ENCODE measurements at places on chromosomes 5 and 9.

- peak; percentile 45 for DNase-seq
Measured at GRCh38 chr5:62465985-62466925, 53.7 kb downstream of the IPO11 start.

DNA sequence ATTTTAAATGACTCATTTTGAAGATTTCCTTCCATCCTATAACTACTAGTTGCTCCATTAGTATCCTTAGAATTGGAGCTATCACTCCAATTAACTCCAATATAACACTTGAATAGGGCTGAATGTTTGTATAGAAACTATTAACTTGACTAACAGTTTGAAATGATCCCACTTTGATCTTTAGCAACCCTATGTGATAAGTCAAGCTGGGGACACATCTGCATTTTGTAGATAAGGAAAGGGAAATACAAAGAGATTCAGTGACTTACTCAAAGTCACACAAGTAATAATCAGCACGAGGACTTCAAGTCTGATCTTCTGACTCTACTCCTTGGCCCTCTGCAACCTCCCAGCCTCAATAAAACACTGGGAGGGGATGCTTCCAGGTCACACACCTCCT is 101.1 kb downstream of the TMEM215 start:
- no peak for DNase-seq

DNA sequence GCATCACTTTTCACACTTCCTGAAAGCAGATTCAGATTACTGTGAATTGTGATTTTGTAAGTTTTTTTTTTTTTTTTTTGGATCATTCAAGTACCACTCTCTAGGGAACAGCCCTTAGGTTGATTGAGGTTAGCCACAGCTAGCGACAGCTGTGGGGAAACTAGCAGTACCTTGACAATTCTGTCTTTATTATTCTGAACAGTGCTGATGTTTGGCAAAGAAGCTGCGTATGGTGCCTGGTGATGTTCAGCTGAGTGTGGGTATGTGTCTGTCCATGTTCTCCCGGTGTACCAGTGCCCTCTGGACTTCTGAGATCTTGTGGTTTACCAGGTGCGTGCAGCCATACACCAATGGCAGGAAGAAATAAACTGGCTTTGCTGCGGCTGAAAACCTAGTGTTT is 117.3 kb upstream of the PLPPR1 start:
- DNase-seq, result no peak

DNA sequence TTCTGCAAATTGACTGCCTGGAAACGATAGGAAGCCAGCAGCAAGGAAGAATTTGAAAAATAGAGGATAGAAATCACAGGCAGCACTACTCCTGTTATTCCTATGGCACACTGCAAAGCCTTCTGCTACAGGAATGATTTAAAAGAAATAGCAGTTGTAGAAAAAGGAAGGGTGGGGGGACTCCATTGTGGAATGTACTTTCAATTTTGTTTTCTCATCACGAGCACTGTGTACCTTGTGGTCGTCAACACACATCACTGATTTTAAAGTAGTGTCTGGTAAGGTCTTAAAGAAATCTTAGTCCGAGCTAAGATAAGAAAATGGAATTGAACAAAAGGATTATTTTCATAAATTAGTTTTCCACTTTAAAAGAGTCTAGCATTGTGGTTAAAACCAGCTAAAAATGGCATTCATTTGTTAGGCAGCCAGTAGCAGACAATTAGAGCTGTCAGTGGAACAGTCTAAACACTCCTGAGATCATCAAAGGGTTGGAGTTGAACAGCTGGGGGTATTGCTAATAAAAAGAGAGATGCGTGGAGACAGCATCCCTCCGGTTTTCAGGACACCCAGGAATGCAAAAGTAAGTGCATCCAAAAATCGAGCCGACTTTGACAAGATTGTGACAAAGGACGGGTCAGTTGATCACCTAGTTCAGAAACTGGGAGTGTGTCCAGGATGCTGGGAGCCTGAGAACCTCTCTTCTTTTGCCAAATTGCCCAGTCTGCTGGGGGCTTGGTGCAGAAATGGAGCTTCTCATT is 97.8 kb upstream of the WWC1 start:
- no peak for DNase-seq

DNA sequence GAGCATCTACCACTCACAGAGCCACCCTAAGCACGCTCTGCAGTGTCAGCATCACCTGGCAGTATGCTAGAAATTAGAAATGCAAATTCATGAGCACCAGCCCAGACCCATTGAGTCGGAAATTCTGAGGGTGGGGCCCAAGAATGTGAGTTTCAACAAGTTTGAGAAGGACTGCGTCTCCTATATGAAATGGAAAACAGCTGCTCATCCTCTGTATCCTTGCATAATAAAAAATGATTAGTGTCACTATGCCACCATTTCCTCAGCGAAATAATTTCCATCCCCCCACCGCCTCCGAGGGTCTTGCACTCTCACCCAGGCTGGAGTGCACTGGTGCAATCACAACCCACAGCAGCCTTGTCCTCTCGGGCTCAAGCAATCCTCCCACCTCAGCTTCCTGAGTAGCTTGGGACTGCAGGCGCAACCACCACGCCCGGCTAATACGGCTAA is 1.3 kb upstream of the IQGAP2 start:
- DNase-seq, result no peak

DNA sequence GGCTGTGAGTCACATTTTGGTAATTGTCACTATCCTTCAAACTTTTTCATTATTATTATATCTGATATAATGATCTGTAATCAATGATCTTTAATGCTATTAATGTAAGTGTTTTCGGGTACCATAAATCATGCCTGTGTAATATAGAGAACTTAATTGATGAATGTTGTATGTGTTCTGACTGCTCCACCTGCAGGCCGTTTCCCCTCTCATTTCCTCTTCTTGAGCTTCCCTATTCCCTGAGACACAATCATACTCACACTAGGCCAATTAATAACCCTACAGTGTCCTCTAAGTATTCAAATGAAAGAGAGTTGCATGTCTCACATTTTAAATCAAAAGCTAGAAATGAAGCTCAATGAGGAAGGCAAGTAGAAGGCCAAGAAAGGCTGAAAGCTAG is 420.9 kb upstream of the SGCD start:
- DNase-seq, result no peak

GRCh38 chr5:50420343-50420935 is 20.6 kb downstream of the EMB start:
- DNase-seq, result no peak

GRCh38 chr5:126053630-126054029 is 369.6 kb upstream of the GRAMD2B start:
- no peak for DNase-seq

DNA sequence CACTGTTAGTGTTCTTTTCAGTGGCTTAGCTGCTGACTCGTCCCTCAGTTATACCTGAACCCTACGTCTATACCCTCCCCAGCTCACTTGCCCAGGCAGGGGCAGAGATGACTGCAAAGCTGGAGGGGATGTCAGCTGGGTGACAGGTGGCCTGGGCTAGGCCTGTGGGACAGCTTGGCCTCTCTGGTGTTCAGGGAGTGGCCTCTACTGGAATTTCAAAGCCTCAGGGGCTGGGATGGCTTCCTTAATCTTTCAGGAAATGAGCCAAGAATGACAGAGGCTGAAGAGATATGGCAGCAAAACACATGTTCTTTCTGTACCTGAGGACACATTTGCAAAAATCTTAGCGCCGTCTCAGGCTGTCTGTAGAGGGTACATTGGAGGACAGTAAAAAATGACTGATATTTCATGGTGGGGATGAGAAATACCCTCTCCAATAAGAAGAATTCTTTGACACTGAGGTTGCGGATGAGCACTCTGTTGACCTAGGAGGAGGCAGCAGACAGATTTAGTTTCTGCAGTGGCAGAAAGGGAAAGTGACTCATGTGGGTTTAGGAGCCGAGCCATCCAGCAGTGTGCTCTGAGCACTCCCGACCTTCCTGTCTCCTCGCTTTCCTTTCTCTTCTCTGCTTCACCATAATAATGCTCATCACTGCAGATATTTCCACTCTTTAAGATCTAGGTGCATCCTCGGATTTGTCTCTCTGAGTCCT is 54.4 kb downstream of the ENTREP1 start:
- DNase-seq, result peak; percentile 40

DNA sequence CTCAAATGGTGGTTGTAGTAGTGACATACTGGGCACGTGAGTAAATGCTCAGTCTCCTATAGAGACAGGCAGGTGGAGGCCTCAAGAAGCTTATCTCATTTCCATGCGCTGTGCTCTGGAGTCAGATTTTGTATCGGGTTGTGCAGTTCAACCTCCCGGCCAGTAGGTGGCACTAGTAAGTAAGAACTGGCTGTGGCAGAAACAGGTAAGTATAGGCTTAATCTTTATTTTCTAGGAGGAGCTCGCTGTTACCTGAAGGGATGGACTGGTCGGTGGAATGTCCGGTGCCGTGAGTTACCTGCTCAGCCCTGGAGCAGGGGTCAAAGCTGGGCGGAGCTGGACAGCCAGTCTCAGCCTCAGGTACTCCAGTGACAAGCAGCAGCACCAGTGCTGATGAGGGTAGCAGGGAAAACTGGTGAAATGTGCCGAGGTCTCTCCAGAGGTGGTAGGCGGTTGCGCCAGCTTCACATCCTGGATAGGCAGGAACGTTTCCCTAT is 880.1 kb upstream of the SEMA6A start:
- DNase-seq, result peak; percentile 7

- no peak for DNase-seq
Measured at GRCh38 chr9:79952401-79952800, 380.6 kb downstream of the TLE4 start.

DNA sequence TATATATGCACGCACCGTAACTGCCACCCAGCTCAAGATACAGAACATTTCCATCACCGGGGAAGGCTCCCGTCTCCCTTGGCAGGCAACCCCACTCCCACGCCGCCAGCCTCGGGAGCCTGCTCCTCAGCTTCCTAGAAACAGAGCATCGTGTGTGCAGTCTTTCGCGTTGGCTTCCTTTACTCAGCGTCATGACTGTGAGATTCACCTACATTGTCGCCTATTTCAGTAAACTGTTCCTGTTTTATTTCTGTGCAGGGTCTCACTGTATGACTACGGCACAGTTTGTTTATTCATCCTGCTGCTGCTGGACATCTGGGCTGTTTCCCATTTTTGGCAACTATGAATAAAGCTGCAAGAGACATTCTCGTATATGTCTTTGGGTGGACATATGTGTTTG is 90.7 kb downstream of the STK10 start:
- DNase-seq, result peak; percentile 69

DNA sequence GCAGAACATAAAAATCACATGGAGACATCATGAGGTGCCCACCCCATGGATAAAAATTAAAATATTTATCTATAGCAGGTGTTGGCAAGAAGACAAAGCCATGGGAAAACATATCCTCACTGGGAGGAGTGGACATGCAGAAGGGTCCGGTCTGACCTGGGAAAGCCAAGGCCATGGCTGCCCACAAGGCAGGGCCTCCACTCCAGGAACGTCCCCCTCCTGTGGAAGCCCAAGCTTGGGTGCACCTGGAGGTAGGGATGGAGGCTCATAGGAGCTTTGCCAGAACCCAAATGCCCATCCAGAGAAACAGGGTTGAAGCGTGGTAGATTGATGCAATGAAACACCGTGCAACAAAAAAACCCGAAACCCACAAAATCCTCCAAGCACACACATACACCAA is 81.4 kb upstream of the COL5A1 start:
- DNase-seq, result no peak

- DNase-seq, result no peak
Measured at GRCh38 chr9:7055171-7055903, 297.6 kb downstream of the KDM4C start.

- peak; percentile 76 for DNase-seq
Measured at GRCh38 chr9:129962889-129963703, 79.9 kb downstream of the FNBP1 start.

- peak; percentile 46 for DNase-seq
Measured at GRCh38 chr5:145830594-145830993, 4.5 kb downstream of the PRELID2 start.

GRCh38 chr9:89524963-89525362 is 27.1 kb upstream of the SEMA4D start:
- no peak for DNase-seq

DNA sequence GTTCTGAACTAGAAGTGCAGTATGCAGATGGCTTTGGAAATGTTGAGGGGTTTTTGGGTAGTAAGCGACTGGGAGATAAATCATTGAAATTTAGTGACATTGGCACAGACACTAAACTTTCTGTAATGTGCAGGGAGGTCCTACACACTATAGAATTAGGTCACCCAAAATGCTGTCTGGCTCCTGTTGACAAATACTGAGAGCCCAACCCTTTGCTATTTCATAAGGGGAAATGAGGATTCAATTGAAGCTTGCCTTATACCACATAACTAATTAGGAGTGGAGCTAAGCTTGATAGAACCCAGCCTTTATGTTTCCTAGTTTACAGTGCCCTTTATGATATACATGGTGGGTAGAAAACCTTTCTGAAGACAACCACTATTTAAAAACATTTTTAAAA is 22.6 kb downstream of the HMGXB3 start:
- no peak for DNase-seq

- DNase-seq, result no peak
Measured at GRCh38 chr5:30926218-30926617, 267.3 kb upstream of the CDH6 start.

DNA sequence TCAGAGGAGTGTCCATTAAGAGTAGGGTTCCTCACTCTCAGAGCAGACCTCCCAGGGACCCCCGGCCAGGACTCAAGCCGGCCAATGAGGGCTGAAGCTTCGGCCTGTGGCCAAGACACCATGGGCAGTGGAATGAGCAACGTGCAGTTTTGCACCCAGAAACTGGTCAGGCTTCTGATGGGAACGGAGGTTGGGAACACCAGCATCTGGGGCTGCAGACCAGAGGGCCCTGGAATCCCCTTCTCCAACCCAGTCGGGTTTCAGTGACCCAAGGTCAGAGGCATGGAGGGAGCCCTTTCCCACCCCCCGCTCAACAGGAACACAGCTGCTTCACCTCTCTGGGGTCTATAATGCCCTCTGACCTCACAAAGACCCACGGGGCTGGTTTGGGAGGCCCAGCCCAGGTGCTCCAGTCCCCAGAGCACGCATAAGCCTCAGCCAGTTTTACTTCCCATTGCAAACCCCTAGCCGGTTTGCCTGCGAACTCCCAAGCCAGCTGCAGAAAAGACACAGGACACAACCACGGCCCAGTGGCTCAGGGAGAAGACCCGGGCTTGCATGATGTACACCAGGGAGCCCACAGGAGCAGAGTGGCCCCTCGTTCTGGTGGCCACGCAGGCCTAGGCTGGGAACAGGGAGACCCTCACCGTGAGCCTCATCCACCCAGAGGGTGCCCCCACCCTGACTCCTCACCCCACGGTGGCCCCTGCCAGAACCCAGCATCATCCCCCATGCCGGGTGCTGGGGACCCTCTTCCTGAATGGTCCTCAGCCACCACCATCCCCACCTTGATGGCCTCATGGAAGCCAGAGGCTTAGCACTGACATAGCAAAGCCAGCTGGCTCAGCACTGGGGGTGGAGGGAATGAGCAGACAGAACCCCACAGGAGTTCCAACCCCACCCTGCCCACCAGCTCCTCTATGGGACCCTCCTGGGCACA is 30.6 kb downstream of the VAV2 start:
- DNase-seq, result no peak

GRCh38 chr5:52013523-52013922 is 630.3 kb downstream of the ISL1 start:
- no peak for DNase-seq

- no peak for DNase-seq
Measured at GRCh38 chr9:8754751-8755150, 955.2 kb upstream of the DMAC1 start.

- DNase-seq, result no peak
Measured at GRCh38 chr9:14212077-14212476, 101.9 kb downstream of the NFIB start.

- peak; percentile 99 for DNase-seq
Measured at GRCh38 chr5:125484742-125485641, 738.6 kb upstream of the ZNF608 start.

Data from fibroblast of villous mesenchyme (primary cell).